ENCODE measurements at places on chromosomes 5 and 9.

DNA sequence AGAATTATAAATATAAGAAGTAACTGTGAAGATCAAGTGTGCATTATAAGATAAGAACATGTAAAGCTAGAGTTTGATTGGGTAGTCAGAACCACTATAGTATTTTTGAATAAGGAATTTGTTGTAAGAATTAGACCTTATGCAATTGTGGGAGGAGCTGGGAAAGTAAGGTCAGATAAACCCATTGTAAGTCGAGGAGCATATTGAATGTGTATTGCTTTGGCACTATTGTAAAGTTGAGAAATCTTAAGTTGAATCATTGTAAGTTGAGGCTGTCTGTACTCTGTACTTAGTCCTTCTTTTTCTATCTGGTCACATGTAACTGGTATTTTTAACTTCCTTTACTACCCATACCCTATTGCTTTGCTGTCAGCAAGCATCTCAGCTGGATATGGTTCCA lies 158.7 kb downstream of the CCDC171 start:
- no peak for DNase-seq

- no peak for DNase-seq
Observed at GRCh38 chr5:143826951-143827444, 15.0 kb downstream of the HMHB1 start.

DNA sequence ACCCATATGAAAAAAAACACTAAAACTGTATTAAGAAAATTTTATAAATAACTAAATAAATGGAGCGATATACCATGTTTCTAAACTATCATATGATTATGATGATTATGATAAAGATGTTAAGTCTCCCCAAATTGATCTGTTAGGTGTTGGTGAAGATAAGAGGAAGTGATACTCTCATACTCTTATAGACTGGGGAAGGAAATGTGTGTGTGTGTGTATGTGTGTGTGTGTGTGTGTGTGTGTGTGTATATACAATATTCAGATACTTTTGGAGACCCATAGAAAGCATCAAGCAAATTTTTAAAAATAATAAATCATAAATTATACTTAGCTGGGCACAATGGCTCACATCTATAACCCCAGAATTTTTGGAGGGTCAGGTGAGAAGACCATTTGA lies 62.9 kb downstream of the TMEM232 start:
- no peak for DNase-seq

- DNase-seq = no peak
Observed at GRCh38 chr5:16774806-16775205, 158.0 kb upstream of the RETREG1 start.

GRCh38 chr9:86614871-86615849 lies 260.9 kb upstream of the TUT7 start:
- no peak for DNase-seq

- no peak for DNase-seq
Observed at GRCh38 chr9:117073539-117074341, 341.1 kb downstream of the ASTN2 start.

DNA sequence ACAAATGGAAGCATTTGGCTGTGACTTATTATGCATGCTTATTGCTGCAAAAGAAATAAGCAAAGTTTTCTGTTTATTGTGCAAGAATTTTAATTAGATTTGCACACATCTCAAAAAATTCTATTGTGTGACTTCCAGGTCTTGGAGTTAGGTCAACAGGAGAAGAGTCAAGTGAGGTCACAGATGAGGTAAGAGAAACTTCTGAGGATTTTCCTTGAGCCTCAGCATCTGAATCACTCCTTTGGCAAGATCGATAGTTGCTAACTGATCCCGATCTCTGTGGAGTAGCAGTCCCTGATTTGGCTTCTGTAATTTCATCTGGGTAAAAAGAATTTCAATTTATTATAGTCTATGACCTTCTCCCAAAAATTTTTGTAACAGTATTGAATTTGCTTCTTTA lies 6.9 kb upstream of the TTC33 start:
- DNase-seq = no peak

DNA sequence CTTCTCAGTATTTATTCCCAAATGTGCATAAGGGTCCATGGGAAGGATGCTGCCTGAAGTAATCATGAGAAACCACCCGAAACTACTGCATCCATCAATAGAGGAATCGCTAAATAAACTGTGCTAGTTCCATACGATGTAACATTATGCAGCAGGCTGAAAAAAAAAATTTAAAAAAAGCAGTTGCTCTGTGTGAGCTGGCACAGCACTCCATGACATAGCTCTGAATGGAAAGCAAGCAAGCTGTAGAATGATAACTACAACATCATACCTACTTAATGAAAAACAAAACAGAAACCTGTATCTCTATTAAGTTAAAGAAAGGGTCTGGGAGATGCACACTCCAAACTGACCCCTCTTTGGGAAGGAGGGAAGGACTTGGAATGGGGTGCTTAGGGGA lies 49.3 kb downstream of the SHB start:
- DNase-seq = no peak

DNA sequence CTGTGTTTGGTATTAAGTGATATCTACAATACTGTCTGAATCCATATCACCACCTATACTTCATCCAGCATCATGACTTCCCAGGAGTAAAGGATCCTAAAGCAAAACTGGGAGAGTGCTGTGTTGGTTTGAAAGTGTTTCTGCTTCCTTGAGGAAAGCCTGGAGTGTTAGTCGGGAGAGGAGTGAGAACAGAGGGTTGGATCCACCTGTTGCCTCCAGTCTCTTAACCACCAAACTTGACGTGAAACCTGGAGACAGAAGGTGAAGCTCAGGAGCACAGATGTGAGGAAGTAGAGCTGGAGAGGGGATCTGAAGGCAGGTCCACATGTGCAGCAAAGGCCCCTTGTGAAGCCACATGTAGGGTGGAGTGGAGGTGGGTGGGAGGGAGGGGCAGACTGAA lies 88.2 kb downstream of the EGFLAM start:
- no peak for DNase-seq

- no peak for DNase-seq
Observed at GRCh38 chr5:135056316-135057030, 22.4 kb upstream of the PITX1 start.

DNA sequence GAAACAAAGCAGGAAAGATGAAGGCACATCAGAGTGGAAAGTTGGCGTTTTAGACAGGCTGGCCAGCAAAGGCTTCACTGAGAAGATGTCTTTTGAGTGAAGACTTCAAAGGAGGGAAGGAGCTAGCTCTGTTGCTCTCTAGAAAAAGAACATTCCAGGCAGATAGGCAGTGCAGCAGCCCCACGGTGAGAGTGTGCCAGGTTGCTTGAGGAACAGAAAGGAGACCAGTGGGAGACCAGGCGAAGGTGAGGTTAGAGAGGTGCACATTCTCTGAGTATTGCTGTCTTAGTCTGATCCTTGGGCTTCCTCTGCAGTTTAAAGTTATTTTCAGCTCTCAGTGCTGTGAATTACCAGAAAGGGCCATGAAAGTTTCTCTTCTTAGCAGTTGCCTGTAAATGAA lies 83.8 kb downstream of the SLC44A1 start:
- DNase-seq = no peak

DNA sequence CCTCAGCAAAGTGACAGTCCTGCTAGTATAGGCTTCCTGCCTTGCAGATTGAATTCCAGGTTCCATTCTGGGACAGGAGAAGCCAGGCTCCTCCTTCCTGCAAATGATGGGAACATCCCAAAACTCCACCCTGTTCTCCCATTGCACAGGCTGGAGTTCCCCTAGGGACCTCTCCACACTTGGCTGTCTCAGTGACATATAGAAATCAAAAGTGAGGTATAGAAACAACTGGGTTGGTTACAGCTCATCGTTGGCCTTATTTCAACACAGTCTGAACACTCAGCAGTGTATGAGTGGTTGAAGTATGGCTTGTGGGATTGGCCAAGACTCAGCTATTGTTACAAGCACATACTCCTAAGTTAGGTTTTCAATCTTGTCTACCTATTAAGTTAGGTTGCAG lies 157.8 kb upstream of the FTMT start:
- no peak for DNase-seq

DNA sequence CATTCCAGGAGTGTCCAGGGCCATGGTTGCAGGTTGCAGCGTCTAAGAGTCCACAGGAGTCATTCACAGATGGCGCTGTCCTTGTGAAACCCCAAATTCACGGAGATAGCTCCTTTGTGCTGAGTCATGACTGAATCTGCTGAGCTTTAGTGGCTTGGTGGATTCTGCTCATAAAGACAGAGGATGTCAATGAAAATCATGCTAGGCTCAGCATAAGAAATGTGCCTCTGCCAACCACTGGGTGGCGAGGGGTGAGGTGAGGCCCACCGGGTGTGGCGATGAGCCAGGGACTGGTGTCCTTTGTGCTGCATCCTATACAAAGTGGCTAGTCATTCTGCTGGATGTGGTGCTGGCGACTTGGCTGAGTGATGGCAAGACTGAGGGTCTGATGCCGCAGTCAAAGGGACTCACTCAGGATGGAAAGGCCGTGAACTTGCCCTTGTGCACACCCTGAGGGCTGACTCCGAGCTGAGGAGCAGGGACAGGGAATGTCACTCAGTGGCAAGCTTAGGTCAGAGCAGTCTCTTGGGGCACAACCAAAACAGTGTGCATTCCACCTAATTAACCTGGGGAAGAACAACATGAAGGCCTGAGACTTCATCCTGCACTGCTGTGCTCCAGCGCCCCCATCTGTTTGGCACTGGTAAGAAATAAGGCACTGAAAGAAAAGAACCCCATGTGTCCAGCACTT lies 71.5 kb downstream of the DAP start:
- DNase-seq = no peak

DNA sequence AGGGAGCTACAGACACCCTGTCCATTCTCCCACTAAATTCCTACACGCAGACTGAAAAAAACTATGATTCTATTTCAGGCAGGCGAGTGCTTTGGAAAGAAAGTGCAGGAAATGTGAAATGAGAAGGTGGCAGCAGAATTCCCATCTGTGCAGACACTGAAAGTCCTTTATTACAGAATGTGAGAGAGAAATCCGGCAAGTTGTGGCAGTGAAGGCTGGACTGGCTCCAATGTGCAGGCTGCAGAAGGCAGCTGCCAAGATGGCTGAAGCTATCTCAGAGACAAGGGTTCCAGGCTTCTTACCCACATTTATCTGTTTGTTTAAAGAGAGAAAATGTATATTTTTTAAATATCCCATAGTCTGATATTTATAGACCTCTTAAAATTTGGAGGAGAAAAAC lies 161.8 kb upstream of the VLDLR start:
- no peak for DNase-seq

- no peak for DNase-seq
Observed at GRCh38 chr5:119322948-119323537, 32.8 kb upstream of the TNFAIP8 start.

GRCh38 chr5:133397348-133397747 lies 215.0 kb downstream of the FSTL4 start:
- no peak for DNase-seq

DNA sequence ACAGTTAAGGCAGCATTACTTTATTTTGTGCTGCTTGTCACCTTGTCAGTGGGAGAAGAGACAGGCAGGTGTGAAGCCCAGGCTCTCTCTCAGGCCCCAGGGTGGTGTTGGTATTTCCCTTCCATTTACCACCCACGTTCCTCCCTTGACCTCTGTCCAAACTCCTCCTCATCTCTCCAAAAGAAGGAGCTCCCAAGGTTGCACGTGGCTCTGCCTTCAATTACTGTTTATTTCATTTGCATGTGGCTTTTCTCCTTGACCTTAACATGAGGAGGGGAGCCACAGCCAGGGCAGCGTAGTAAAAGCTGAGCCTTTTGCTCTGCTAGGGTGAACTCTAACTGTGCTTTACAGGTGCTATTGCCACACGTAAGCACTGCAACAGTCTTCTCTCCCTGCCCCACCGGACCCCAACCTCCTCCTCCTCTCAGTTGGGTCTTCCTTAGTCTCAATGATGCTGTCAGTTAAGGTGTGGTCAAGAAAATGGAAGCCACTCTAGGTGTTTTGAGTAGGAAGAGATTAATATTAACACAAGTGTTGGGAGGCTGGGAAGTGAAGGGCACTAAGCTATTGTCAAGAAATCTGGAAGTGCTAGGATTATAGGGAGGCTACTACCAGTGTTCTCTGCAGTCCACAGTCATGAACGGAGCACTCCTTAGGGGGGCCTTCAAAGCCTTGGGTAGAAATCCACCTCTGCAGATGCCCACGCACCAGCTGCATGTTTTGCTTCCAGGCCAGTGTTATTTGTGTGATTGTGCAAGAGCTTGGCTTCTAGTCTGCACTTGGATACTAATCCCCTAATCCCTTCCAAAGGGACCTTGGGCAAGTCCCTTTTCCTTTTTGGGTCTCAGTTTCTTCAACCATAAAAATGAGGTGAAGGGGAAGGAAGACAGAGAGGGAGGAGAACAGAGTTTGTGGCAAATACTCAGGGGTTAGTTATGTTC lies 3.9 kb upstream of the ALDH1B1 start:
- no peak for DNase-seq

DNA sequence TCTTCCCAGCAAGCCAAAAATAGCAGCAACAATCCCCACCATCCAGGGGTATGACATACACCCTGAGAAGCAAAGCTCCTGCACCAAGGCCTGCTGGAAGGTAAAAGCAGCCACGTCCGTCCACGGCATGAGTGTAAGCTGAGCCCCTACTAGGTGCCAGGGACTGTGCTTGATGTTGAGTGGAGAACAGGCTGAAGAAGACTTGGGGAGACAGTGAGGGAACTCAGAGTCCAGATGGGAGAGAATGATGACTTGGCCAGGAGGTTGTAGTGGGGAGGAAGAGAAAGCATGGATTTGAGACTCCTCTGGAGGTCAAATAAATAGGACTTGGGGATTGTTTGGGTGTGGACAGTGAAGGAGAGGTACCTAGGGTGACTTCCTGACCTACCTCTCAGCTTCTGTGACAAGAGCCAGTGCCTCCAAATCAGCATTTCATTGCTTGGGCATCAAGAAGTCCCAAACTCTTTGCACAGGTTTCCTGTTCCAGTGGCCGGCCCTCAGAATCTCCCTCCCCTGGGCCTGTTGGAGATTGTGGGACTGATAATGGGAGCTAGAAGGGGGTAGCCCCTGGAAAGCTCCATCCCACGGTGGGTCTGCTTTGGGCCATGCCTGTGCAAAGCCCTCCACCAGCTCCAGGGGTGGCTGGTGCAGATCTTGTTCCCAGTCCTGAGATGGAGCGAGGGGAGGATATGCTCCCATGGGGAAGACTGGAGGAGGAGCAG lies 58.3 kb upstream of the ADAMTS2 start:
- DNase-seq = no peak

DNA sequence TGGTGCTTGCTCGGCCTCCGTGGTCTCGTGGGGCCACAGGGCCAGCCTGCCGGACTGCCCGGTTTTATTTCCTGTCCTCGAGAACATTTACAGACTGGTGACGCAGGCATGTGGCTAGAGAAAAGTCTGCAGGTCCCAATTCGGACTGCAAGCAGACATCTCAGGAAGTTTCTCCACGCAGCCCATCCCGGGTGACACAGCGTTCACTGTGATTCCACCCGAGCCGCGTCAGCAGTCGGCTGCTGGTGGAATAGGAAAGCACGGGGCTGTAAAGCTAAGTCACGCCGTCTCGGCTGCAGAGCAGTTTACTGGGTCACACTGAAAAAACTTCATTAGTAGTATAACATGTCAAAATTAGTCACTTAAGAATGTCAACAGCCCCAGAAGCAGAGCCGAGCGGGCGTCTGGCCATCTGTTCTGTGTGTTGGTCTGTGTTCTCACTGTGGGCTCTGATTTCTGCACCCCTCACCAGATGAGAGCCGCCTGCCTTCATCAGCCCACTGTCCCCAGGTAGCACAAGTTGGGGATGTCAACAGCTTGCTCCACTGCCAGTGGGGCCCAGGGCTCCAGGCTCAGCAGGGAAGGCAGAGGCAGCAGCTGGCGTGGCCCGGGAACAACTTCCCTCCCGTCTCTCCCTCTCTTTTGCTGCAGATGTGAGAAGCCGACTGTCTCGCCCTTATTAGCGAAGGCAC lies 363.7 kb downstream of the IRX2 start:
- DNase-seq = no peak

GRCh38 chr9:129011761-129012181 lies 16.4 kb downstream of the SH3GLB2 start:
- DNase-seq = no peak

GRCh38 chr9:31336841-31337240 lies 1047.6 kb upstream of the ACO1 start:
- DNase-seq = no peak

All from bone marrow (tissue), 2 donors.